ENCODE measurements at places on chromosomes 7 and 10.

GRCh38 chr10:71234970-71235685 is 22.8 kb downstream of the UNC5B start:
- no peak for DNase-seq

- DNase-seq: peak; percentile 87
Measured at GRCh38 chr7:150988230-150989226, 2.3 kb upstream of the NOS3 start.

GRCh38 chr7:85972504-85973141 is 671.1 kb upstream of the GRM3 start:
- DNase-seq: peak; percentile 3

- no peak for DNase-seq
Measured at GRCh38 chr7:22842383-22842941, 19.8 kb upstream of the TOMM7 start.
